ENCODE measurements at places on chromosomes 16 and 17.

DNA sequence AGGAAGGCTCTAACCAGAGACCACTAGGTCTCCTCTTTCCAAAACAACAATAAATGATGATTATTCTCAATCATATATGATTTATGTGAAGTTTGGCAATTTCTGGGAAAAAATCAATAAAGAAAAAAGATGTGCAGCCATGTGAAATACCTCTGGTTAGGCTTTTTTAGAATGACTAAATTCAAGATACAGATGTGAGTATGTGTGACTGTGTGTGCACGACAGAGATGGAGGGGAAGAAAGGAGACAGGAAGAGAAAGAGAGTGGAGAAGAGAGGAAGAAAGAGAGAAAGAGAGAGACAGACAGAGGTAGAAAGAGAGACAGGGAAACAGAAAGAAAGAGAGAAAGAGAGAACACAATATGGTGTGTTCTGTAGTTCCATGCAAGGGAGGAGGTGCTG lies 558.6 kb upstream of the CDH5 start:
- DNase-seq, result no peak

DNA sequence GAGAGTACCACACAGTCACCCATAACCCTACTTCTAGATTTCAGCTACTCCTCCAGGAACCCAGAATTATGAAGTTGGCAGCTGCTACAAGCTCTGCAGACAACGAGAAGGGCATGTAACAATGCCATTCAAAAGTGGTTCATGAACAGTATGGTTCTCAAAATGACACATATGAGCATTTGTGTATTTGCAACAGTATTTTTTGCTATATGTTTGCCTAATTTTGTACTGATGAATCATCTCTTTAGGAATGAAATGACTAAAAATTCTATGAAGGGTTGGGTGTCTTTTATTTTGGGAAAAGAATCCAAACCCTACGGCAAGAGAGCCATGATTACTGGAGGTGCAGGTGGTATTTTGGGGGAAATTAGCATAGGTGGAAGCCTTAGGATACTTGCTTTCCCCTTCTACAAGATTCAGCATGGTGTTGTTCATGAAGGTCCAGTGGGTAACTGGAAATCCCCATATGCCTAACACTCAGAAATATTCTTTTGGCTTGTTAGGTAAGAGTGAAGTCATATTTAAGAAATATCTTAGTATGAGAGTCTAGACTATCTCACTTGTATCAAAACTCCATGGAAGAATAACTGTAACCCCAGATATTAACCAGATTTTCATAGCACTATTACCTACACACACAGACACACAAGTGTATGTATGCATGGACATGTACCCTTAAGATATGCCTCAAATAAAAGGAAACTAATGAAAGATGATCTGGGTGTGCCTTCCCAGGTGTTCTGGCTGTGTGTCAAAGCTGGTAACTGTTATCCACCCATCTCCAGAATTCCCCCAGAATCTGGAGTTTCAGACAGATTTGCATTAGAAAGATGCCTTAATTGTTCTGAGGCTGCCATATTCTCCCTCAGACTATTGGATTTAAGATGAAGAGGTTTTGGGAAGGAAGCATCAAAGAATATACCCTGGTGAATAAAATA lies 688.2 kb upstream of the SOX9 start:
- DNase-seq, result no peak

DNA sequence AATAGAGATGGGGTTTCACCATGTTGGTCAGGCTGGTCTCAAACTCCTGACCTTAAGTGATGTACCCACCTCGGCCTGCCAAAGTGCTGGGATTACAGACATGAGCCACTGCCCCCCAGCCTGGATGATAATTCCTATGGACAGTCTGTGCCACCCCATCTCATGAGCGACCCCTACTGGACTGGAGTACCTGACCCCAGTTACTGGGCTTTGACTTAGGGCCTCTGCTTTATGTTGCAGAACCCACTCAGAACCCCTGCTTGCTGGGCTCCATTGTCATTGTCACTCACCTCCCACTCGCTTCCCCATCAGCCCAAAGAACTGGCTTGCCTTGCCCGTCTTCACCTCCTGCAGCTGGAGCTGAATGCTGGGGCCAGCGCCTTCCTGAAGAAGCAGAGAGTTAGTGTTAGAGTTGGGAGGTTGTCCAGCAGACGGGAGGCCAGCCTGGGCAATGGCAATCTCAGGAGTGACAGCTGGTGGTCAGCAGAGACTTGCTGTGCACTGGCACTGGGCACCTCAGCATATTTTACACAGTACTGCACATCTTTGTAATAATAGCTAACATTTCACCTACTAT lies 4.0 kb downstream of the TAC4 start:
- no peak for DNase-seq

DNA sequence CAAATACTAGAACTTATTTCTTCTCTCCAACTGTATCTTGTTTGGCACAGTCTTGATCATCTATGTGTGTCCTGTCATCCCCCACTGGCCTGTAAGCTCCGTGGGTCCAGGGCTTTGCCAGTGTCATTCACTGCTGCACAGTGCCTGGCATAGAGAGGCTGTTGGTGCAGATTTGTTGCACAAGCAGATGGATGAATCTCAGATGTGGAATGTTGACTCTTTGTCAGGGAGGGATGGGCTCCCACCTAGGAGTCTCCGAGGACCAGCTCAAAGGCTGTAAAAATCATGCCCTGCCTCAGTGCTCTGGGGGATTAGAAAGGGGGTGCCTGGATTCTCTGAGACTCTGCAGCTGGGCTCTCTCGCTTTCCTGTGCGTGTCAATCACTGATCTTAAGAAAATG lies 60.6 kb downstream of the RAB11FIP4 start:
- no peak for DNase-seq

GRCh38 chr16:50244140-50244503 lies 22.2 kb upstream of the ADCY7 start:
- no peak for DNase-seq

DNA sequence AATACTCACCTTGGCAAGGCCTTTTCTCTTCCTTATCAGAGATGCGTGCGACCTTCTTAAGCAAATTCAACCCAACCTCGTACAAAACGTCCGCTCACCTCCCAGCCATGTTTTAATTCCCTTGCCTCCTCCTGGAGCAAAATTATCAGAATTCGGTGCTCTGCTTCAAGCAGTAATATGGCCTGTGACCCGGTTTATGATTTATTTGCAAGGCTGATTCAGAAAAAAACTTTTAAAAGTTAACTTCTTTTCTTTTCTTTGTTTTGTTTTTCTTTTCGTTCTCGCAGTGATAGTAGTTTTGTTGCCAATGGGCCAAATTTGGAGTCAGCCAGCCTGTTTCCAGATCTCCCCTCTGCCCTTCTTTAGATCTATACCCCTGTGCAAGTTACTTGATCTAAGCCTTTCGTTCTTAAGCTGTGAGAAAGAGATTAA lies at the start of gene PHLPP2:
TSS of gene PHLPP2 (minus strand) at position 382 of the 432 bp plus-strand sequence. CDS start 9,906 bp downstream, outside the sequence.
- no peak for DNase-seq

- DNase-seq, result no peak
Observed at GRCh38 chr17:47717979-47718621, 14.9 kb upstream of the TBX21 start.

Data from right renal cortex interstitium (tissue), 3 donors.